ENCODE measurements at places on chromosomes 13 and 19.

DNA sequence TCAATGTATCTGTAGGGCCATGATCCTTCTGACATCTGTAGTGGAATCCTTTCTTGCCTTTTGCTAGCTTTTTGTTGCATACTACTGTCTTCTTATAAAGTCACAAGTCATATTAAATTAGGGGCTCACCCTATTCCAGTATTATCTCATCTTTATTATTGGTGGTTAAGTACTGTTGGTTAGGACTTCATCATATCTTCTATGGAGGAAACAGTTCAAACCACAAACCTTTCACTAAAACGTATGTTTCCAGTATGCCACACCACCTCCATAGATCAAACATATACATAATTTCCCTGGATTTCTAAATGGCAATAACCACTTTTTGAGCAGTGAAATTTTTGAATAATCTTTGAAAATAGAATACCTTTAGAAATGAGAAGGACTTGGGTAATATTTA is 62.8 kb upstream of the PCDH9 start:
- DNase-seq = no peak

DNA sequence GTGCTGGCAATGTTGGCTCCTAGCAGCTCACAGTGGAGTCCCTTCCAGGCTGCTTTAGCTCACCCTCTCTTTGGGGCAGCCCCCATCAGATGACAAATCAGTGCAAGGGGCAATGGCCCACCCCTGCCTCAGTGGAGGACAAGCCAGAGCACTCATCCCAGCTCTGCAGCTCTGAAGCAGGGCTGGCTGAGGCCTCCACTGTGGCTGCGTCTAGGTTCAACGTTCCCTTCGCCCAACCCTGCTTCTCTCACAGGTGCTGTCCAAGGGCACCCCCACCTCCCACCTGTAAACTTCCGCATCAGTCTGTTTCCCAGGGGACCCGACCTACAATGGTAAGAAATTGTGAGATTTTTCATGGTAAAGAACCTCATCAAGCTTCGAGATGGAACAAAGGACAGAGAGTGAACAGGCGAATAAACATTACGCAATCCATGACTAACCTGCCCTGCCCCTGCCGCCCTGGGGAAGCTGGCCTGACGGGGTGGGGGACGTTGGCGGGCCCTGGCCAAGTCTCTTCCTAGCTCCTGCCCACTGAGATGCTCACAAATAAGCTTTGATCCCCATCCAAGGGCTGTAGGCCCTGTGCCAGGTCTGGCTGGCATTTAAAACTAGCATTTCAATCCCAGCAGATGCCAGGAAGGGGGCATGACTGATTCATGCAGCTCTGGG is 40.5 kb downstream of the DZIP1 start:
- no peak for DNase-seq

DNA sequence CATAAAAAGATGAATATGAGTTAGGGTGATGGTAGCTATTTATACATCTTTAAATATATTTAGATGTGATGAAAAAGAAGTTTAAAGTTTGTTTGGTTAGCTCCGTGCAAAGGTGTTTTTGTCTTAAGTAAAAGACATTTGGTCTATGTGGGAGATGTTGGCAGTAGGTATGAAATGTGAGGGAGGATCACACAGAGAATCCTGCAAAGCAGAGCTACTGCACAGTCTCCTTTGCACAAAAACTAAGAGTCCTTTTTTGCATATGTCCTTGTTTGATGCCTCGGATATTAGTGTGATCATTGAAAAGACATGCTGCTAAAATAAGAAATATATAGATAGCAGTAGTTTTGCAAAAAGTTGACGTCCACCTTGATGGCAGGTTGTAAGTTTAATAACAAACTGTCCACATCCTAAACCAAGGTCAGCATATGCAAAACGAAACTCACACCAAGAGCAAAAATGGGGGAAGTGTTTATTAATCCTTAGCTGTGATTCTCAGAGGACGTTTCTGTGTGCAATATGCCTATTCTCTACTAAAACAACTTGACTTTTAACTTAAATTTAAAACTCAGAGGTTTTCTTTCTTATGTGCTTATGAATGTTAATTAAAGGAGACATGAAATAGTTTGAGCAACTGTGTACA is 870.1 kb downstream of the PCDH9 start:
- no peak for DNase-seq

DNA sequence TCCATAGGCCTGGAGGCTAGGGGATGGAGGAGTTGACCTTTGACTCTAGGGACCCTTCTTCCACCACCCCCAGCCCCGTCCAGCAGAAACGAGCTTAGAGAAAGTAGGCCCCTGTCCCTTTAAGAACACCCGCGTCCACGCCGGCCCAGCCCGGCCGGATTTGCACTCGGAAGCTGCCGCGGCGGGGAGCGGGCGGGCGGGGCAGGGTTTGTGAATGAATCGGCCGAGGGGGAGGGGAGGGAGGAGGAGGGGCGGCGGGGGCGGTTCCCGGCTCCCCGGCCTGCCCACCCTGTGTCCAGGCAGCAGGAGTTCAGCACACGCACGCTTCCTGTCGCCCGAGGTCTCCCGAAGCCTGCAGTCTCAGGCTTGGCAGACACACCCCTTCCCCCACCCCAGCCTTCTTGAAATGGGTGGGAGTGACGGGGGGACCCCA is 1.5 kb downstream of the UNC13A start:
- no peak for DNase-seq

- no peak for DNase-seq
Measured at GRCh38 chr13:20666948-20667347, 36.6 kb upstream of the IL17D start.

DNA sequence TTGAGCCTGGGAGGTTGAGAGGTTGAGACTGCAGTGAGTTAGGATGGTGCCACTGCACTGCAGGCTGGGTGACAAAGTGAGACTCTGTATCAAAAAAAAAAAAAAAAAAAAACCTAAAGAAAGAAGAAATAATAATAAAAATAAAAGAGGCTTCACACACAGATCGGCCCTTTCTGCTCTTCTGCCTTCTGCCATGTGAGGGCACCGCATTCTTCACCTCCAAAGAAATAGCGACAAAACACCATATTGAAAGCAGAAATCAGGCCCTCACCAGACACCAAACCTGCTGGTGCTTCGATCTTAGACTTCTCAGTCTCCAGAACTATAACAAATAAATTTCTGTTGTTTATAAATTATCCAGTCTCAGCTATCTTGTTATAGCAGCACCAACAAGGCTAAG is 3.0 kb downstream of the ZNF649 start:
- no peak for DNase-seq

- DNase-seq = no peak
Measured at GRCh38 chr13:113002206-113002912, 33.3 kb downstream of the MCF2L start.

- DNase-seq = no peak
Measured at GRCh38 chr13:48258430-48258829, 25.4 kb downstream of the ITM2B start.

- no peak for DNase-seq
Measured at GRCh38 chr13:110424569-110425443, 117.7 kb downstream of the COL4A2 start.

GRCh38 chr13:22625691-22626090 is 555.1 kb upstream of the SGCG start:
- DNase-seq = no peak

GRCh38 chr13:34587576-34587975 is 354.5 kb upstream of the NBEA start:
- DNase-seq = no peak

GRCh38 chr19:9972103-9972502 is 35.8 kb upstream of the OLFM2 start:
- no peak for DNase-seq

GRCh38 chr13:75932636-75933035 is 296.5 kb downstream of the LMO7 start:
- no peak for DNase-seq

GRCh38 chr13:30619731-30620130 is 2.0 kb downstream of the USPL1 start:
- DNase-seq = no peak

GRCh38 chr13:49833402-49833801 is 40.9 kb upstream of the KPNA3 start:
- DNase-seq = no peak

- no peak for DNase-seq
Measured at GRCh38 chr13:106129273-106129672, 406.2 kb downstream of the EFNB2 start.

GRCh38 chr13:110616103-110617101 is 1.1 kb downstream of the NAXD start:
- no peak for DNase-seq

- no peak for DNase-seq
Measured at GRCh38 chr19:51387924-51388389, at the start of gene LIM2. Gene LIM2 (minus strand): TSS chr19:51387974. CDS start chr19:51387443, 531 bp downstream.

DNA sequence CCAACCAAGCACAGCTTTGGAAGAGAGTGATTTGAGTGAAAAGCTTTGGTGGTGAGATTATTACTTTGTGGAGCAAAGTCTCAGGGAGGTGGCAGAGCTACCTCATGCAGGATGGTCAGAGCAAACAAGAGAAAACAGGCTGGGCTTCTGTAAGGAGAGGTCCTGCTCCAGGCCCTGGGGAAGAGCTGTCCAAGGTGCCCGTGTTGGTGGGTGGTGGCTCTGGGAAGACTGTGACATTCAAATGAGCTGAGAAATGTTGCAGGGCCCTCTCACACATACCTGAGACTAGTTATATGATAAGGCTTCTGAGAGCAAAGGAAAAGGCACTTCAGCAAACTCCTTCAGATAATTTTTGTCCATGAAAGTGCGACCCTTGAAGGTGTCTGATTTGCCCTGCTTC is 205.5 kb upstream of the SOX21 start:
- no peak for DNase-seq

DNA sequence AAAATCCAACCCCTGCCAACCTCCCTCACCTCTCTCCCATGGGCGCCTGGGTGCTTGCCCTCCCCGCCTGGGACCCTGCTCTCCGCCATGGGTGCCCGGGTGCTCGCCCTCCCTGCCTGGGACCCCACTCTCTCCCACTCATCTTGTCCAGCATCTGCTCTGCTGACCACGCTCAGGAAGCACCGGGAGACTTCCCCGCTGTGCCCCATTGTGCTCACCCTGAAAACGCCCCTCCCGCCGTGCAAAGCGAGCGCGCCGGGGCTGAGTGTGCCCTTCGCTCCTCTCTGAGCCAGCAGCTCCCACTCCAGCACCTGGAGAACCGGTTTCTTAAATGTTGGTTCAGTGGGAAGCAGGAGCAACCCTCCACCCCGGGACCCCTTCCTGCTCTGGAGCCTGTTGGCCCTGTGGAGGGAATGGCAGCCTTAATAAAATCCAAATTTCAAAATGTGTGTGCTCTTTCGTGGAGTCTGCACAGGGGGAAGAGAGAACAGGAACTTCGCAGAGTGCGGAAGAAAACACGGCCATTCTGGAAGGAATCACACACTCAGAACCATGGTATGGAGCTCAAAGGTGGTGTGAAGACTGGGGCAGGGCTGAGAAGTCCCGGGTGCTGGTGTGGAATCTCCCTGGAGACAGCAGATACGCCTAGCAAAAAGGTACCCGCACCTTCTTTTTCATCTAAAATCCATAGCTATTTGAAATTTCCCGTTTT is 23.1 kb upstream of the CDC16 start:
- DNase-seq = no peak

Data from stimulated activated CD4-positive, alpha-beta T cell treated with anti-CD3 and anti-CD28 coated beads, Interleukin-1b, Interleukin-23, amount 100 ng/mL, for 1 hour (primary cell).